ENCODE measurements at places on chromosomes 5 and 9.

DNA sequence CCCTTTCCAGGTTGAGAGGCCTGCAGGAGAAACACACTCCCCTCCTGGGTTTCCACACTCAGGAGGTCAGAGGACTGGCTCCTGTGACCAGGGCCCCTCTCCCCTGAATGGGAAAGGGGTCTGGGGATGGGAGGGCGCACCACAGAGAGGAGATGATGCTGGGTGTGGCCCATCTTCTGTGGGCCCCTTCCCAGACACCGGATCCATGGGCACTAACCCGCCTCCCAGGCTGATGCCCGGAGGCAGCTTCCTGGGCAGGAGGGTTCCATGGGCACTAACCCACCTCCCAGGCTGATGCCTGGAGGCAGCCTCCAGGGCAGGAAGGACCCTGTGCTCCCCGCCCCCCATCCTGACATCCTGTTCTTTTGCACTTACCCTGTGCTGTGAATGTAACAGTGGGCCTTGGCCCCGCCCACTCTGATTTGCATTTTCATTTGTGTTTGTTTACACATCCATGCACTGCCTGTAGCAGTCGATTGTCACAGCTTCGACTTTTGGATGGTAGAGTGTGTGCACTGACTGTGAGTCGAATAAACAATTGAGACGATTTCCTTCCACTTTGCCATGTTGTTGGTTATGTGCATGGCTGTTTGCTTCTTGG, 9.3 kb upstream of the DOLPP1 start:
- peak; percentile 90 for DNase-seq

- DNase-seq: no peak
Measured at GRCh38 chr9:127826253-127826913, 23.7 kb downstream of the FPGS start.

- DNase-seq: no peak
Measured at GRCh38 chr9:98430535-98431292, 175.3 kb upstream of the TBC1D2 start.

GRCh38 chr5:171342362-171343111, 33.5 kb downstream of the TLX3 start:
- peak; percentile 81 for DNase-seq

DNA sequence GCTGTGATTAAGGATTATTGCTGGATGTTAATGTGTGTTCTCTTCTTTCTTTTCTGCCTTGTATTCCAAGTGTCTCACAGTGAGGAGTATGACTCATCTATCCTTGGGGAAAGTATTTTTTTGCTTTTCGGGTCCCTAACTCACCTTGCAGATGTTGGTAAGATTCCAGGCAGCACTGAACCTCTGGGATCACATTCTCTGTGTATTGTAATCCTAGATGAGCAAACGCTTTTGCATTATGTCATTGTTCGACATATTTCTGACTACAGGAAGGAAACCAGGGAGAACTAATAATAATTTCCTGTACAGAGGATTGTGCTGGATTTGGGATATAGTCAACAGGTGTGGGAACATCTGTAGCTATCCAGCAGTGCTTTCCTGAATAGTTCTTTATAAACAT, 246.1 kb upstream of the TUT7 start:
- no peak for DNase-seq

DNA sequence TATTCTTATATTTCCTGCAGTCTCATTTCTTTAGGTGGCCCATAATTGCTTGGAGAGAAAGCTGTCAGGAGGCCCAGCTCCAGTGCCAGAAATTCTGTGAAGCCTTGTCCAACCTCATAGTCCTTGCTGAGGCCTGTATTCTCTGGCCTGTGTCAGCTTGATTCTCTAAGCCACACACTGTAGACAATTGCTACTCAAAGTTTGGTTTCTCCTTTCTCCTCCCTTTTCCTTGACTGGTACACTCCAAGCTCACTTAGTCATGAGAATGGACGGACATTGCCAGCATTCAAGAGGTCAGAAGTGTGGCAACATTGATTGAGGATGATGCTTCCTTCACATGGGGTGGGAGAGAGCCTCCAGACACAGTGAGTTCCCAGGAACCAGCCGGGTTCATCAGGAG, 71.3 kb upstream of the CXCL14 start:
- no peak for DNase-seq

DNA sequence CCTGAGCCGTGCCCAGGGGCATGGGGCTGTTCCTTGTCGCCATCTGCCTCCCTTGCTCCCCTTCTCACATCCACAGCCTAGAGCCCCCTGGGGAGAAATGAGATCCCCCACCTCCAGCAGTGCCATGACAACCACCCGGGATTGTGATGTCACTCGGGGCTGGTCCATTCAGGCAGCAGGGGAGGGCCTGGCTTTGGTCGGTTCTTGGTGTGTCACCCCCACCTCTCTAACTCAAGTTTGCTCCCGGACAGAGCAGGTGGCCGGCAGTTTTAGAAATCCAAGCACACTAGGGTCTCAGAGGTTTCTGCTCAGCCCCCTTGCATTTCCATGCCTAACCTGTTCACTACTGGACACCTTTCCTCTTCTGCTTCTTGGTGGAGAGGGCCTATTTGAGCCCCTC, at the start of gene ACTL7B:
Gene ACTL7B, minus strand, starts transcription at position 99 of the 400 bp plus-strand sequence. Its CDS starts 56 bp downstream, at position 43.
- DNase-seq: no peak

- peak; percentile 36 for DNase-seq
Measured at GRCh38 chr5:71830681-71831539, 111.8 kb downstream of the CARTPT start.

- DNase-seq: no peak
Measured at GRCh38 chr9:113416149-113416721, 5.7 kb downstream of the C9orf43 start.

GRCh38 chr5:157357823-157358222, 91.9 kb downstream of the CYFIP2 start:
- no peak for DNase-seq
